Fibroblast of the aortic adventitia (primary cell): ENCODE measurements at places on chromosomes 11 and 22.

- no peak for DNase-seq
Measured at GRCh38 chr11:80362563-80363340, 921.9 kb upstream of the TENM4 start.

DNA sequence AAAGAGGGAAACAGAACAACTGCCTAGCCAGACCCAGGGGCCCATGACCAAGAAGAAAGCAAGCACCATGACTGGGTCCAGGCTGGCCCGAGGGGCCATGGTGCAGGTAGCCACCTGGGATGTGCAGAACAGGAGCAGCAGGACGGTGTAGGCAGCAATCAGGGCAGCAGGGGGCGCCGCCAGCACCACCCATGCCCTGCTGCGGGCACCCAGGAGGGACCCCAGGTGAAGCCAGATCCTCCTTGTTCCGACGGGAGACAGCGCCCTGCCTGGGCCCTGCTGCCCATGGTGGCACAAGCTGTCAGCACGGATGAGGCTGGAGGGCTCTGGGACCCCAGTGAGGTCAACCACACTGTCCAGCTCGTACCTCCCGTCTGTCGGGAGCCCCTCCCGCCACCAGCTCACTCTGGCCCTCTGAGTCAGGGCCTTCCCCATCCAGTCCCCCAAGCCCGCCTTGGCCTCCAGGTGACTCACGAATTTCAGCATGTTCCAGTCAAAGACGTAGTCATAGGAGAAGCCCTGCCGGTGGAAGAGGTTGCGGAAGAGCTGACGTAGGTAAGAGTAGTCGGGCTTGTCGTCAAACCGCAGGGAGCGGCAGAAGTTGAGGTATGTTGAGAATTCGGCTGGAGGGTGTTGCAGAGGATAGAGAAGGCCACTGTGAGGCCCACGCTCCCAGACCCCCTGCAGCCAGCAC, 18.8 kb downstream of the CSNK1E start:
- peak; percentile 90 for DNase-seq

DNA sequence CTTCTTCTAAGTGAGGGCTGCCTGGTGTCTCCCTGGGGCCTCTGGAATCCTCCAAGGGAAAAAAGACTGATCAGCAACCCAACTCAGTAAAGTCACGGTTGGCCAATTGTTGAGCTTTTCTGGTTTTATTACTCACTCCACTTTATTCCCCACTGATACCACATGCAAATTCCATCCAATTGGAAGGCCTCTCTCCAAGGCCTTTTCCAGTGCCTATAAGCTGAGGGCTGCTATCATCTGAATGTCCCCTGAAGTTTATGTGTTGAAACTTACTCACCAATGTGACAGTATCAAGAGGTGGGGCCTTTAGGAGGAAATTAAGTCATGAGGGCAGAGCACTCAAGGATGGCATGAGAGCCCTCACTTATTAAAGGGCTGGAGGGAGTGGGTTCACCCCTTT, 463.3 kb downstream of the BUD13 start:
- DNase-seq = no peak

DNA sequence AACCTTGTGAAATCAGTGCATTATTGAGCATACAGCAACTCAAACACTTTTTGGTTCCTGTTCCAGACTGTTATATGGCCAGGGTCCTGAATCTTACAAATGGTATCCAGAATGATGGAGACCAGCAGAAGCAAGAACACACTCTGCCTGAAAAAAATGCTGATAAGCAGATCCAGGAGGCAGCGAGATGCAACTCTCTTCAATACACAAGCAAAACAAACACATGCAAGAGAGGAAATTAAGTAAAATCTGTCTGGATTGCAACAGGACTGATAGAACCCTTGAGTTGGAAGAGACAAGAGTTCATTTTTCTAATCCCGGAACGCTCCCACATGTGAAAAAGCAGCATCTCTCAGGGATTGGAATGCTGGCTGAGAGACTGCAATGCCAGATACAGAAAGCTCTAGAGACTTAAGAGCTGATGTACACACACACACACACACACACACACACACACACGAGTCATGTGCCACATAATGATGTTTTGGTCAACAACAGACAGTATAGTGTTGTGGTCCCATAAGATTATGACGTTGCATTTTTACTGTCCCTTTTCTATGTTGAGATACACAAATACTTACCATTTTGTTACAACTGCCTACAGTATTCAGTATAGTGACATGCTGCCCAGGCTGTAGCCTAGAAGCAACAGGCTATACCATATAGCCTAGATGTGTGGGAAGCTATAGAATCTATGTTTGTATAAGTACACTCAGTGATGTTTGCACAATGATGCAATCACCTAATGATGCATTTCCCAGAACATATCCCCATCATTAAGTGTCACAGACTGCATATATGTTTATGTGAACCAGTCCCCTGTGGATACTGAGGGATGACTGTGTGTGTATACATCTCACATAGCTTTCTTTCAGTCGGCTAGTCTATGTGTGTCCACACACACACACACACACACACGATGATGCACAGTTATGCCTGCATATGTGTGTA, 406.6 kb downstream of the LARGE1 start:
- peak; percentile 62 for DNase-seq

GRCh38 chr11:71489311-71490043, 36.5 kb downstream of the NADSYN1 start:
- peak; percentile 1 for DNase-seq

- no peak for DNase-seq
Measured at GRCh38 chr11:128728767-128729587, 35.1 kb downstream of the FLI1 start.

DNA sequence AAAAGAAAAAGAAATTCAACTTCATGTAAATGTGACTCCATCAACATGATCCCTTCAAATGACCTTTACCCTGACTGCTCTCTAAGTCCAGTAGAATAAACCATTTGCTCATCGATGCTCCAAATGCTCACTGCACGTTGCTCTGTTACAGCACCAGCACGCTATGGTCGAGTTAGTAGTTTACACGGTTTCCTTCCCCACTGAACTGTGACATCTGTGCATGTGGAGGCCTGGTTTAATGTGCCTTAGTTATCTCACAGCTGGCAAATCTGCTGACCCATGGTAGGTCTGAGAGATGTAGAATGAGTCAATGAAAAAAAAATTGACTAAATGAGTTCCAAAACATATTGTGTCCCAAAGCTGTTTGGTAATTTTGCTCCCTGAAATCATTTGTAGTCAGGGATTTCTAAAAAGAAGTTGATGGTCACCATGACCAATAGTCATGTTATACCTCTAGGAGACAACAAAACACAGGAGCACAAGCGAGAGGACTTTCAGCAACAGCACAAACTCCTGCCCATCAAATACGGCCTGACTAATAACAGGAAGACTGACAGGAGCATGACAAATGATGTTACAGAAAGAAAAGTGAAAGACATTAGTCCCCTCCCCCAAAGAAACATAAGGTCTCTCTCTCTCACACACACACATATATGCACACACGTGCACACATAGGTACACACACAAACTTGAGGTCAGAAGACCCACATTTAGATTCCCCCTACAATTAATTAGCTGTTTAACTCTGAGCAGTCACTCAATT, 624.5 kb downstream of the OPCML start:
- no peak for DNase-seq

- DNase-seq = no peak
Measured at GRCh38 chr11:17328871-17329494, 22.6 kb upstream of the NCR3LG1 start.
